ENCODE measurements at places on chromosomes 11 and 22.

- no peak for DNase-seq
These were observed 1.4 kb downstream of the SLC25A17 start for GRCh38 chr22:40817737-40818136.

GRCh38 chr22:23237201-23237798, 57.0 kb downstream of the BCR start:
- DNase-seq: no peak

DNA sequence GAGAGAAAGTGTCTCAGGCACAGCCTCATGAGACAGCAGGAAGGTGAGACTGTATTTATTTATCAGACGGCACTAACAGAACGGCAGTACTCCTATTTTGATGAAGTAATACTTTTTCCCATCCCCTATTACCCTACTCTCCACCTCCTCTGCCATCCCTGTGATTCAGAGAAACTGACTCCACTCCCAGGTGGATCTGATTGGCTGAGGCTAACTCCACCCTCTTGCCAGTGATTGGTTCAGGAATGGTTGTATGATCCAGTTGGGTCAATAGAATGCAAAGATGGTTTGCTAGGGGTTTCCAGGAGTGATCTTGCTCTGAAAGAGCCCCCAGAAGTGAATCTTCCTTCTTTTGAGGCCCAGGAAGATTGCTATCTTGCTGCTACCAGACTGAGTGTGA, 65.9 kb upstream of the RCN1 start:
- DNase-seq: no peak

DNA sequence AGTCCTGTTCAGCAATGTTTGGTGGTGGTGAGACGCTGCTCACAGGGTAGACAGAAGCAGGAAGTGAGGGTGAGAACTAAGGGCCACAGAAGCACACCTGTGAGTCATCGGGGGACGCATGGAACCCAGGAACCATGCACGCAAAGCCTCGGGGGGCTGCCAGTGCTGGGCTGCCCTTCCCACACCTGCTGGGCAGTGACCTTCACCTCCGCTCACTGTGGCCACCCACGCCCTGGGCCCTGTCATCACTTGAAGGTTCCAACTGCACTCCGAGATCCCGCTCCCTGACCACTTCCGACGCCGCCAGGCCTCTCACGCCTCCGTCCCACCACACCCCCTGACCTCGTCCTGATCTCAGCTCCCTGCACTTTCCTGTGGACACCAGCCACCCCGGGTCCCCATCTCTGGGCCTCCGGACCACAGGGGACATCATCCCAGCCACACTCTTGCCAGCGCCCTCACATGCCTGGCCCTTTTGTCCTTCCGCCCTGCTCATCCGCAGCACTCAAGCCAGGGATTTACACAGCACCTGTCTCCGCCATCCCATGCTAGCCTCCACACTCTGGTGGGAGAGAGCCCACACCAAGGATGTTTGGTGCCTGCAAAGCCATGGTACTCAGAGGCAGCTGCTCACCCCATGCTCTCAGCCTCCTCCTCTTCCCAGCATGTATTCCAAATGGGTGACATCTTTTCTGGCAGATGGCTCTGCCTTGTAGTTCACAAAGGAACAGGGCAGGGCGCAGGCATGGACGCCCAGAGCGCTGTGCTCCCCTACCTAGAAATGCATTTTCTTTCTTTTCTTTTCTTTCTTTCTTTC, 23.1 kb upstream of the ATXN10 start:
- DNase-seq: no peak

GRCh38 chr11:75524665-75525432, 892 bp downstream of the GDPD5 start:
- DNase-seq: peak; percentile 29

GRCh38 chr11:122758974-122759373, 79.3 kb upstream of the CRTAM start:
- no peak for DNase-seq

GRCh38 chr22:50341977-50342650, 1.0 kb upstream of the PPP6R2 start:
- peak; percentile 86 for DNase-seq

DNA sequence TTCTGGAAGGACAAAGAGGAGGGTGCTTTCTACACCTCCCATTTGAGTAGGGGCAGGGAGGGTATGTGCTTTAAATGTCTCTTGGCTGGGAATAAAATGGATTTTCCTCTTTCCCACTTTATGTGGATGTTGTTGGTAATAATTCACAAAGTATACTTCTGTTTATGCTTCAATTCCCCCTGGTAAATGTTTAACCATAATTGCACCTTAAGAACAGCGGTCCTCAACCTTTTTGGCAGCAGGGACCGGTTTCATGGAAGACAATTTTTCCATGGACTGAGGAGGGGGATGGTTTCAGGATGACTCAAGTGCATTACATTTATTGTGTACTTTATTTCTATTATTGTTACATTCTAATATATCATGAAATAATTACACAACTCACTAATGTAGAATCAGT, 4.0 kb upstream of the TP53AIP1 start:
- no peak for DNase-seq

DNA sequence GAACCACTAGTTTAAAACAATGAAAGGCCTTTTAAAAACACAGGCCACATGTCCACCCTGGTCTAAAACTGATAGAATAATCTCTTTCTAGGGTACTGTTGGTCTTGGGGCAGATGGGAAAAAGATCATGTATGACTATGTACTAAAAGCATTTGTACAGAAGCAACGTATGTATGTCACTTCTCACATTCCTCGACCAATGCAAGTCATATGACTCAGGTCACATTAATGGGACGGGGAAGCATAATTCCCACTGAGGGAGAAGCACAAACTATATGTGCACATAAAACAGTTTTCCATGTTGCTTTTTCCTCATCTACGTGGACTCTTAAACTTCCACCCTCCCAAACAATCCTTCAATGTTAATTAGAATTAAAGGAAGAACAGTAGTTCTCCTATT, 32.2 kb upstream of the GAB2 start:
- DNase-seq: no peak

DNA sequence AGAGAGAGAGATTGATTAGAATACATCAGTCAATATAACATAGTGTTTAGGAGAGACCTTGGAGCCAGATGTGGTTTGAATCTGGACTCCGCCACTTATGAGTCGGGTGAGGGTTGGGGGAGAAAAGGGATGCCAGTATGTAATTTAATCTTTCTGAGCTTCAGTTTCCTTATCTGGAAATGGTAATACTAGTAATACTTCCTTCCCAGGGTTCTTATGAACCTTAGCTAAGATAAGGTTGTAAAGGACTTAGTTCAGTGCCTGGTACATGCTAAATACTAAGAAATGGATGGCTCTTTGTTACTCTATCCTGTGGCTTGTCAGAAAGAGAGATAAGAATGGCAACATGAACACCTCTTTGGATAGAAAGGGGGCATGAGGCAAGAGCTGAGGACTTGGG, 226.1 kb upstream of the NARS2 start:
- no peak for DNase-seq

GRCh38 chr11:112844517-112844916, 116.7 kb upstream of the NCAM1 start:
- no peak for DNase-seq

- no peak for DNase-seq
These were observed 6.5 kb downstream of the OR52M1 start for GRCh38 chr11:4551346-4551979.

DNA sequence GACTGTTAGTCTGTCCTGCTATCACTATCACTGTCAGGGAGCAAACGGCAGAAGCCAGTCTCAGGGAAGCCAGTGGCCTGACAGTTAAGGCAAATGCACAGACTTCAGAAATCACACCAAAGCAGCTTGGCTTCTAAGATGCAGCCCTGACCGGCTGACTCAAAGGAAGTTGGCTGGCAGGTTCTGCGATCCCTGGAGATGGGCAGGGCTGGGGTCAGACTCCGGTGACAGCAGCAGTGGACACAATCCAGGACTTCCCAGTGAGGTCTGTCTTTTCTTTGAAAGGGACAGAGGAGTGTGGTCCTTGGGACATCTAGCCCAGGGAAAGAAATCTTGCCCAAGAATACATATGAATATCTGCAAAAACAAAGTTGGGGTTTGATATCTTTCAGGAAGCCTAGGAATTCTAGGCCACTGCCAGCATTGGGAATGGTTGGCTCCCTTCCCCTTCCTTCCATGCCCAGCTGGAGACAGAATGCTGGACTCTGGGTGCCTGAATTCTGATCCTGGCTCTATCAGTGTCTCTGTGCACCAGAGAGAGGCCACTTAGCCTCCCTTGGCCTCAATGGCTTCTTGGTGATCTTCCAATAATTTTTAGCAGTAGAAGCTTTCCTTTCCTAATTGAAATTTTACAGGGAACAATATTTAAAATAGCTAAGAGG, 108.9 kb downstream of the KIRREL3 start:
- DNase-seq: no peak
